T-helper 17 cell (primary cell): ENCODE measurements at places on chromosomes 7 and 10. TPM values are rescaled to one million over a fixed set of nuclear protein-coding genes. Genes with fewer than 3 reads are reported as not detected.

GRCh38 chr7:33410266-33410665, 280.9 kb downstream of the BBS9 start:
- H3K36me3 ChIP-seq, result peaks cover 2% of the 10 kb centered on the region
- no peaks in the 10 kb centered on the region for H3K4me1 ChIP-seq
- no peak for DNase-seq
- no peak overlapping the region for H3K4me3 ChIP-seq
- no peak overlapping the region for H3K27ac ChIP-seq
- no peaks in the 10 kb centered on the region for H3K27me3 ChIP-seq

DNA sequence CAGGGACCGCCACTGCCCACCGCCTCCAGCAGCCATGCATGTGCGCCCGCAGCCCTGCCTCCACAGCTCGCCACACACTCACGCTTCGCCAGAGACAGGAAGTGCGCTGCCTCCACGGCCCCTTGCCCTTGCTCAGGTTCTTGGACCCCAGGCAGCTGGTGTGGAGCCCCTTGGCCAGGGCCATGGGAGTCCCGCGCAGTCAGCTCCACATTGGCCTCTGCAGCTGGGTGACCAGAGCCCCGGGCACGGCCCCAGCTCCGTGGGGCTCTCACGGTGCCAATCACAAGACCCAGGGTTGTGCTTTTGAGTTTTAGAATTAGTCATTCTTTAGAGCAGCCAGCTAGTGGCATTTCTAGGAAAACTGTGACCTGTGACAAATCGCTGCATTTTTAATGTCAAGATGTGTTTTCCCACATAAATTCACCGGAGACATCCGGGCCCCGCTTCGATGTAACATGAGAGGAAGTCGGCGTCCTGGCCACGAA, 4.3 kb upstream of the UTF1 start:
- peaks cover 20% of the 10 kb centered on the region for H3K4me1 ChIP-seq
- peaks cover 45% of the 10 kb centered on the region for H3K27me3 ChIP-seq
- peak overlapping the region; percentile 21 for H3K4me3 ChIP-seq

- H3K27ac ChIP-seq, result peak overlapping the region; percentile 32
- DNase-seq, result no peak
- H3K4me3 ChIP-seq, result no peak overlapping the region
- H3K27me3 ChIP-seq, result no peaks in the 10 kb centered on the region
- no peaks in the 10 kb centered on the region for H3K36me3 ChIP-seq
Measured at GRCh38 chr10:43377424-43377883, 6.0 kb downstream of the FXYD4 start.

- peaks cover 11% of the 10 kb centered on the region for H3K36me3 ChIP-seq
- H3K27me3 ChIP-seq, result no peaks in the 10 kb centered on the region
- peaks cover 3% of the 10 kb centered on the region for H3K4me1 ChIP-seq
- H3K27ac ChIP-seq, result no peak overlapping the region
Measured at GRCh38 chr10:125795128-125795527, 19.5 kb upstream of the MMP21 start.

The DNAAF5 gene
- total RNA-seq, result 13.7 TPM

The SSC4D gene
- total RNA-seq, result not detected
